AG09309 (cell line): ENCODE measurements at places on chromosomes 7 and 10.
A peak's percentile ranks its signal among the peaks of the same experiment; 100 is the strongest.

DNA sequence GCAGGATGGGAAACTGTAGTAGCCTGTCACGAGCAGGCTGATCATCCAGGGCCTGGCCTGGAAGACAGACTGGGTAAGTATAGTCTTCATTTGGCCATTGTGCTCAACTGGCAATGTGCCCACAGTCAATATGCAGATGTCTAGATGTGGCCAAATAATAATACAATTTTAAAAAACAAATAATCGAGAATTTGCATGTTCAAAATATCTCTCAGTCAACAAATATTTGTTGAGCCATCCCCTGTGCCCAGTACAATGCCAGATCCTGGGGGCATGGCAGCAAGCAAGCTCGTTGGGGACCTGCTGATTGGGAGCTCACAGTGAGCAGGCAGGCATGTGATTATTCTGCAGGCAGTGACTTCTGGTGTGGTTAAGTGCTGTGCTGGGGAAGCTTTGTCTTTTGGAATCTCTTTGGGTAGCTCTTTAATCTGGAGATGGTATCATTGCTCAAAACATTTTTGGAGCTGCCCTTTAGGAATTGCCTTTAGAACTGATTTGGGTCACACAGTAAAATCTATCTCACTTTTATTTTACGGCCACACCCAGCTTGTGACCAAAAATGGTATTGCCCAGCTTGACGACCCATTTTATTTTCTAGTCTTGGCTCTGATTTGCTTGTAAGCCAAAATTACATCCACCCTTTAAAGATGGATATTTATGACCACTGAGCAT is 92.2 kb downstream of the PLCE1 start:
- no peak for DNase-seq

- DNase-seq = no peak
Observed at GRCh38 chr10:101956117-101956516, 99.9 kb downstream of the ARMH3 start.

DNA sequence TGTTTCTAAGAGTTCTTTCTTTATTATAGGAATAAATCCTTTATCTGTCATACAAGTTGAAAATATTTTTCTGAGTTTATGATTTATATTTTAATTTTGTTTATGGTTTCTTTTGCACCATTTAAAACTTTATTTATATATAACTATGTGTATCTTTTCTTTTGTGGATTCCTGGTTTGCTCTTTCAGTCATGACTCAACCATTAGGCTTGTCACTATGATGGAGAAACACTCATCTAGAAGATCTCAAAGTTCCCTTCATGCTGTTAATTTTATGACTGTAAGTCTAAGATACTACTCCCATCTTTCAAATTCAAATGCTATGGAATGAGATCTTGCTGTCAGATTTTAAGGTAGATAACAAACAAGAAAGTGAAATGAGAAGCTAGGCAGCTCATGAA is 199.5 kb downstream of the INHBA start:
- no peak for DNase-seq

- no peak for DNase-seq
Observed at GRCh38 chr10:61812052-61812721, 89.3 kb upstream of the ARID5B start.

DNA sequence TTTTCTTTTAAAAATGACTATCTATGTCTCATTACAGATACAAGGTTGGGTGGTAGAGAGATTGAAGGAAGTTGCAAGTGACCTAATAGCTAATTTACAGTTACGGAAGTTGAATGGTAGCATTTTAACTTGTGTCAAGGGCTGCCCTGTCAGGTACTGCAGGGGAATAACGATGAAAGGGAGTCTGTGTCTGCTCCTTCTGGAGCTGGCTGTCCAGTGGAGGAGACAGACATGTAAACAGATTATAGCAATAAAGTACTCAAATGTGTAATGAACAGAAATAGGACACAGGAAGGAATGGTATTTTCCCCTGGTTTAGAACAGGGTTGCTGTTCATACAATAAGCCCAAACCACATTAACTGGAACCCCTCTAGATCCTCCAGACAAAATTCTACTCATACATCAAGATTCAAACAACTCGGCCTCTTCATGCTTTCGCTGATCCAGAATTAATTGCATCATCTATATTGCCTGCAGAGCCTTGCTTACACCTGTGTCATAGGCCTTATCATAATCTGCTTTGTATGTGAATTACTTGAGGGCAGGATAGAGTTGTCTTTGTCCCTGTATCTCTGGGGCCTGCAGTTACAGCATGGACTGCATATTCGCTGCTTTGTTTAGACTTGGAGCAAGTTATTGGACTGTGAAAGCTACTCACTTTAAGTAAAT is 42.8 kb downstream of the AUTS2 start:
- no peak for DNase-seq

DNA sequence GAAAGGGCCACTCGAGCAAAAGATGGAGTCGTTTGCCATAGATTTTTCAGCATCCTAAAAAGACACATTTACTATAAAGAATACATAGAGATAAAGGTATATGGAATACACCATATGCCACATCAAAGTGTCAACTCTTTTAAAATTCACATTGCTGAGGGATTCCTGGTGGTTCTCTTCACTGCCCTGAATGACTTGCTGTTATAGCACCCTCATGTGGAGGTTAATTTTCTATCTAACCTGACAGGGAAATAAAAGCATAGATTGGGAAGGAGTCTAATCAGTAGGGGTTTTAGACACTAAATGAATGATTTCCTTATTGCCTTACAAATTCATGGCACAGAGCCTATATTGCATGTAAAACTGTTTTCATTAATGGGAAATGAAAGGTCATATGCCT is 25.9 kb downstream of the DNAH11 start:
- no peak for DNase-seq

DNA sequence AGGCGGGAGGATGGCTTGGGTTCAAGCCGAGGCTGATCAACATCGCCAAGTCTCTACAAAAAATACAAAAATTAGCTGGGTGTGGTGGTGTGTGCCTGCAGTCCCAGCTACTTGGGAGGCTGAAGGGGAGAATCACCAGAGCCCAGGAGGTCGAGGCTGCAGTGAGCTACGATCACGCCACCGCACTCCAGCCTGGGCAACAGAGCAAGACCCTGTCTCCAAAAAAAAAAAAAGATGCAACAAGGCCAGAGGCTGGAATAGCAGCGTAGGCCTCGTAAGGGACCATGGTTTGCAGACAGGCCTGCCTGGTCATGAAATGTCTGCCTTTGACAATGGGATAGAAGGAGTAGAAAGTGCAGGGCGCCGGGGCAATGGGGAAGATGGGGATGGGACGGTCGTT is 20.0 kb downstream of the PAPOLB start:
- DNase-seq = no peak

DNA sequence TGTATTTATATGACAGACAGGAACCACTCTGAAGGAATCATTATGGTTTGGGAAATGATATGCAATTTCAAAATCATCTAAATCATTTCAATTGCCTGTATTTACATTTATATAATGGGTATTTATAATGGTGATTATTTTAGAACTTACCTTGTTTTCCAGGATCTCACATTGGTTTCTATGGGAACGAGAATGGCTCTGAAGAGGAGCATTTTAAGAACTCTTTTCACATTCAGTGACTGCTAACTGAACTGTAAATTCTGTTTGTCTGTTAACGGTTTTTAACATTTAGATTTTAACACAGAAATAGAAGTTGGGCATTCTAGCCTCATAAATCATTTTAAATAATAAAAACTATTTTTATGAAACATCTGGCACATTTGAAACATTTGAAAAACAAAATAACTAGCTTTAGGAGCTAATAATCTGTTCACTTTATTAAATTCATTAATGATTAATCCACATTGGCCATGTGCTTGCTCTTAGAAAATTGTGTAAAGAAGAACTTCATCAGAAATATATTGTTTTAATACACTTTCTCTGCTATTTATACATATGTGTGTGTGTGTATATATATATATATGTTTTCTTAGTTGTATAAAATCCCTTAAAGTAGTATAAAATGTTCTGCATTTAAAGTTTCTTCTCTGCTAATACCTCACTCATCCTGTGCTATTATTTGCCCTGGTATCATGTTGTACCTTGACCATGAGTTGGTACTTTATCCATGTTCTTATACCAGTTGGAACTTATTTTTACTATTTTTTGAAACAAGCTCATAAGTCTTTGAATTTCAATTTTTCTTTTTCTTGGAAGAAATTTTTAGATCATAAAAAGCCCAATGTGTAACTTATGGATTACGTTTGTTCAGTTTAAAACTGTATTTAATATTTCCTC is 8.7 kb upstream of the SEM1 start:
- no peak for DNase-seq

DNA sequence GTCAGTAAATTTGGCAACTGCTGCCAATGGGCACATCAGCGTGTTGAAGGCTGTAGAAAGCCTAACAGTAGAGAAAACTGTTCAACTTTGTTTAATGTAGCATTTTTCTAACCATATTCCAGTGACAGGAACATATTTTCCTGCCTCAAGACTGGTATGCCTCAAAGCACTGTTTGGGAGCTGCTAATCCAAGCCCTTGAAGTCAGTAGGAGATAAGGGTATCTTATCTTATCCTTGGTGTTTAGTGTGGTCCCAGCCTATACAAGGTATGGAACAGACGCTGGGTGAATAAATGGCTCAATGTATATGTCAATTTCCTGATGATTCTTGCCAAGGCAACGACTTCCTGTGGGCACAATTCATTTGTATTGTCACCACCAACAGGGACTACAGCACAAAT is 97.5 kb upstream of the CREB5 start:
- DNase-seq = no peak

DNA sequence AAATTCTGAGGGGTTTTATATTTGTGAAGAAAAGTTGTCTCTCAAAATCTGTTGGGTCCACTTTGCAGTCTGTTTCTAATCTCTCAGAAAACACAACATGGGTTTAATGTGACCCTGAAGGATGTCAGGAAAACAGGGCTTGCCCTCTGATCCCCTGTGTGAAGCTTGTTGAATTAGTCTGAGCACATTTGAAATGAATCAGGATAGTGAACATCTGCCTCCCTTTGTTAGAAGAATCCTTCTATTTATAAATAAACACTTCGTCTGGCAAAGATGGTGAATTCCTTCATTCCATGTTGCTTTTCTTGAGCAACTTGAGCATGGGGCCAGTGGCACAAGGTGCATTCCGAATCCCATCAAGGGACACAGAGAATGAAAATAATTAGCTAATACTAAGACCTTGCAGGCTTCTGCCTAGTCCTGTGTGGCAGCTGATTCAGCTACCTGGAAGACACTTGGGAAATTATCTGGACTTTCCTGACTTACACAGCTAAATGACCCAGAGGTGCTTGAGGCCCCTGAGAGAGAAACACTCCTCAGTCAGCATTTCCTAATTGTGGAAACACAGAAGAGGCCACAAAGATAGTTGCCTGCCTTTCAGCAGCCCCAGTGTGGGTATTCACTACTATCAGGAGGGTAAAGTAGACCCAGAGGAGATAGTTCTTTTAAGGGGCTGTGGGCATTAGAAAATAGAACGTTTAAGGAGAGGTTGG is 305.5 kb downstream of the C7orf25 start:
- DNase-seq = no peak

DNA sequence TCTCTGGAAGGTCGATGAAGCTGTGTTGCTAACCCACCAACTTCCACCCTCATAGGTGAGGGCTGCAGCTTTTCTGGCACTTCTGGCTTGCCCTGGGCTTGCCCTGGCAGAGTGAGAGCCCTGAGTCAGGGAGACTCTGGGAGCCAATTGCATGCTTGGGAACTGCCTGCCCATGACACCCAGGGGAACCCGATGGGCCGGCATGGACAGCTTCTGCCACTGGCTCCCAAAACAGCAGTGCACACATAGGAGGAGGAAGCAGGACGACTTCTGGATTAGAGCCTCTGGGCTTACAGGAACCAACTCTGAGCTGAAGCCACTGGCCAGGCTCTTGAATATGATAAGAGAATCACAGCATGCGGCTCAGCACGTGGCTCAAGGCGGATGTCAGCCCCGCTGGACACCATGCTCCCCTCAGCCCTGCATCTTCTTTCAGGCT is 135.2 kb upstream of the UNC5B start:
- DNase-seq = no peak

- DNase-seq = peak; percentile 8
Observed at GRCh38 chr7:2934211-2934731, 90.2 kb upstream of the GNA12 start.

- DNase-seq = no peak
Observed at GRCh38 chr10:30758338-30758737, 128.8 kb upstream of the LYZL2 start.

DNA sequence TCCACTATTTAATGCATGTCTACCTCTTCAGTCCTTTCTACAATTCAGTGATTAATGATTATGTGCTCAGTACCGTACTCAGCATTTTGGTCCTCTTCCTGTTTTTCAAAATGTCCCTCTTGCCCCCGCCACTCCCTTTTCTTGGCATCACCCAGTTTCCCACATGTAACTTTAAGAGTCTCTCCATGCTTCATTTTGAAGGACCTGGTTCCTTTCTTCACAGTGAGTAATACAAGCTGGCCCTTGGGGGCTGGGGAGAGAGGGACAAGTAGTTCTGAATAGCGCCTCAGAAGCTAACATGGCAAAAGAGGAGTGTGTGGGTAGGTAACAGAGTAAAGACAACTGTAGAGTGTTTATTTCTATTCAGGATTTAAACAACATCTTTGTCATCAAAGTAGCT is 34.6 kb upstream of the SLIT1 start:
- no peak for DNase-seq

DNA sequence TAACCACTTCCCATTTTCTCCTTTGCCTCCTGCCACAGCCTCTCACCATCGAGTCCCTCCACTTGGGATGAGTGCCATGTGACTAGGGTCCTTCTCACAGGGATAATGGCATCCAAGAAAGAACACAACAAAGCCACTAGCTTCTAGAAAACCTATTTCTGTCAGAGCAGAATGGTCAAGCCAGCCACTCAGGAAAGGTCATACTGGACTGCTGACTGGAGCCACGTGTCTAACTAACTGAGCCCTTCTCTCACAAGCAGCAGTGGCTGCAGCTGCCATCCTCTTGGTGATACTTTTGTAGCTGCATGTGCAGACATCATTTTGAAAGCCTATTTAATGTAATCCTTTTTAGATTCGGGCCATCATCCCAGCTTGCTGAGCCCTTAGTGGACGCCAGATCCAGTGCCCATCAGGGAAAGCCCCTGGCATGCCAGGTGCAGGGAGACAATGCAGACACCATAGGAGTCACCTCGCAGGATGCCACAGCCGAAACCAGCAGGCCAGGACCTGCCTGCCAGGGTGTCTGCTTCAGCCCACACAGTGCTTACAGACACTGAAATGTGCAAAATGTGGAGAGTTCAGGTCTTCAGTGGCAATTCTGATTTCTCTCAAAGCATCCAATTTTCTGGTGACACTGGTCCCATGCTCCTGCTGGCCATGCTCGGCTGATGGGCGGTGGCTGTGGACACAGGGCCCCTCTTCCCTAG is 98.3 kb upstream of the DDC start:
- DNase-seq = no peak

- no peak for DNase-seq
Observed at GRCh38 chr10:131773370-131774343, 127.2 kb upstream of the PPP2R2D start.

DNA sequence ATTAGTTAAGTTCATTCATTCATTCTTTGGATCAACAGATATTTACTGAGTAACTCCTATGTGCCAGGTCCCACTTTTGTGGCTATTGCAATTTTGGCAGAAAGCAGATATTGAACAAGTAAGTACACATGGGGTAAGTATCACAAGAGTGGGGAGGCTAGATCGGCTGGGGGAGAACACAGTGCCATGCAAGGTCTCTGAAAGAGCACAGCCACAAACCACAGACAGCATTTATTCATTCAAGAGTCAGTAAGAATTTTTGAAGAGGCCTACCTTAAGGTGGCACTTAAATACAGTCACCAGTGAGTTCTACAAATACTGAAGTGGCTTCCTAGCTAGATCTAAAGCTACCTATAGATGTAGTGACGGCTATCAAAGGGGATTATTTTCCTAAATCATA is 304.2 kb downstream of the RNLS start:
- no peak for DNase-seq
